ENCODE measurements at places on chromosomes 3 and 15. TPM values are rescaled to one million over a fixed set of nuclear protein-coding genes. Genes with fewer than 3 reads are reported as not detected.
A peak's percentile ranks its signal among the peaks of the same experiment; 100 is the strongest.

FRMD4B gene
- total RNA-seq = 0.72 TPM

GOLGA6L9 gene
- 1.8 TPM for total RNA-seq

CLRN1 gene
- total RNA-seq = not detected

DNA sequence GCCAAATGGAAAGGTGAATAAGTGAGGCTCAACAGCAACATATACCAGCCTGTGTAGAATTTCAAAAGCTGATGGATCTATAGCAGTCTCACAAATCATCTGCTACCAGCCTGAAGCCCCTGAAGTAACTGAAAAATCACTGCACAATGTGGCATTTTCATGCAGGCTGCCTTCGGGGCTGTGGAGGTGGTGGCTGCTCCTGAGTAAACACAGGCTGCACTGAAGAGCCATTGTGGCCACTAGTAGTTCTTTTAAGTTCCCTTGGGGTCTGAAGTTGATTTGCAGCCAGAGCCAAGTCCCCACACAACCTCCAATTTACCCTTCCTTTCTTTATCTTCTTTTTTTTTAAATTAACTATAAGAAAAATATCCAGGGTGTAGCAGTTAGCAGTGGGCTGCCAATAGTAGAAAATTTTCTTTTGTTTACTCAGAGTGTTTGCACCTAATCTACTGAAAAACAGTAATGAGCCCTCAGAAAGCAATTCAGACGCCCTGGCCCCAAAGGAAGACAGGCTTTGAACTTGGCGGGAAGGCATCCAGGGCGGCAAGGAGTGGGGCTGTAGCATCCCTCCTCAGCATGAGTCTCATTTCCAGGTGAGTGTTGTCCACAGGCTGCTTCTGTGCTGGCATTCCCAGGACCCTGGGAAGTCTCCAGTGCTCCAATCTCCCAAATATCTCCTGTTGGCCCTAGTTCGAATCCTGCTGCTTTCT lies 13.3 kb upstream of the SUSD5 start:
- no peak for DNase-seq

DNA sequence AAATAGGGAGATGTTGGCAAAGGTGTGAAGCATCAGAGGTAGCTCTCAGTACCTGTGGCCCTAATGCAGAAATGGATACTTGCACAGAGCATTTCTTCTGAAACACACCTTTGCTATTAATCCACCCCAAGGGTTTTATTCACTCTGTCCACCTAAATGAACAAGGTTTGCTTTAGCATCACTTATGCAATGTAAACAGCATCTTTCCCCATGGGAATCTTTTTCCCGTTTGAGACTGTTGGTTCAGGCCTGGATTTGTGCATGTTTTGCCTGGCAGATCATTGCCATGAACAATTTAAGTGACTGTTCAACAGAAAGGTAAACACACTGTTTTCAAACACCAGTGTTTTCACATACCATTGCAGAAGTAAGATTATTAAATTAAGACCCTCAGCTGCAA lies 508.3 kb downstream of the SOX2 start:
- no peak for DNase-seq

- DNase-seq = no peak
These were observed 5.4 kb upstream of the IGF2BP2 start for GRCh38 chr3:185830018-185830797.

- no peak for DNase-seq
These were observed 31.8 kb downstream of the PCSK6 start for GRCh38 chr15:101457696-101458095.

- DNase-seq = no peak
These were observed 72.9 kb downstream of the DAPK2 start for GRCh38 chr15:63973212-63974009.

GRCh38 chr15:52280326-52281084 lies 15.1 kb downstream of the MYO5C start:
- peak; percentile 63 for DNase-seq

DNA sequence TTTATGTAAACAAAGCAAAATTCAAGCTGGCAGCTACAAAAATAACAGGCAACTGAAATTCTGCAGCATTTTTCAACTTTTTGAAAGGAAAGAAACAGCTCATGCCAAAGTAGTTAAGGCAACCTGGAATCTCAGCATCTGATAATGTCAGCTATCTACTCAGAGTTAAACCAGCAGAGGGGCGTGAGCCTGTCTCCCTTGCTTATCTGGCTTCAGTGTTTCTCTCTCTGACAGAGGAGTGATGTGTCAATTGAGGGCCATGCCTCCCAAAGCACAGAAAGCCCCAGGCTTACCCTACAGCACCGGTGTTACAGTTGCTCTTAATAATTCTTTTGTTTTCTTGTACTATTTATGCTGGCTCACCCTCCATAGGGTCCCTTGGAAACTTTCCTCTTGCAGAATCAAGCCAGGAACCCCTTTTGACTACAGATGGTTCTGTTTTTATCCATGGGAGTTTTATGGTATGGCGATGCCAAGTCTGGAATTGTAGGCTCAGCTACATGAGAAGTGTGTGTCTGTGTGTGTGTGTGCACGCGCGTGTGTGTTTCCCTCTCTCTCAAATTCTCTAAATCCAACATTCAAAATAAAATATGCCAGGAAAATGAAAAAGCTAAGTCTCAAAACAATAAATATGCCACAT lies 7.3 kb downstream of the TMEM212 start:
- DNase-seq = no peak

- DNase-seq = peak; percentile 93
These were observed 2.3 kb downstream of the SETD5 start for GRCh38 chr3:9399746-9400145.

- no peak for DNase-seq
These were observed 433.5 kb downstream of the PLOD2 start for GRCh38 chr3:145727476-145727875.

- DNase-seq = no peak
These were observed 24.9 kb downstream of the ZMAT3 start for GRCh38 chr3:179046497-179047353.

DNA sequence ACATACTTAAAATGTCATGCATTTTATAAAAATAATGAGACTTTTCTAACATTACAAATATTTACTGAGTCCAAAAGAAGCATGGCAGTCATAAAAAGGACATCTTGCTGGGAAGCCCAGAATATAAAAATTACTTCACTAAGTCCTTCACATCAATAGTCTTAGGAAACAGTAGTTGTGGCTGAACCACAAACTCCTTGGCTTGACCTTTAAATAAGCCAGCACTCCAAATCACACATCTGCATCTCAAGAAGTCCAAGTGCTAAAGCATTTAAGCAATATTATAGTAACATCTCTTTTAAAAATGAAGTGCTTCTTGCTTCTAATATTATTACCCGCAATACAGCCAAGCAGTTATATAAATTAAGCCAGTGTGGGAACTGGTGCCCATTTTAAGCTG lies 8.8 kb downstream of the CCNL1 start:
- no peak for DNase-seq

DNA sequence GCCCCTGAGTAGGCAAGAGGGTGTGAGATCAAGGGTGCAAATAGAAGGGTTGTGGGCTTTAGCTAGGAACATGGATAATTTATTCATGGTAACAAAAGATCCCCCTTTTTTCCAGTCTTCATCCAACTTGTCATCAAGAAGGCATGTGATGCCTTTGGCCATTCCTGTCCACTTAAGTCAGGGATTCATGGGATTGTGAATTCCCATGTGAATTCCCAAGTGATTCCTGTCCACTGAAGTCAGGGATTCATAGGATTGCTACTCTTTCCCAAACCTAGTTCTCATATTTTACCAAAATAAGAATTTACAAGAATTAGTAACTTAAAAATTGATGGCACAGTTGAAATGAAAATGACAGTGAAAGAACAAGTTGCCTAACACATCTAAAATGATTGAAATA lies 40.8 kb downstream of the HMG20A start:
- no peak for DNase-seq

- no peak for DNase-seq
These were observed 740.5 kb downstream of the EPHA3 start for GRCh38 chr3:89847955-89848354.

DNA sequence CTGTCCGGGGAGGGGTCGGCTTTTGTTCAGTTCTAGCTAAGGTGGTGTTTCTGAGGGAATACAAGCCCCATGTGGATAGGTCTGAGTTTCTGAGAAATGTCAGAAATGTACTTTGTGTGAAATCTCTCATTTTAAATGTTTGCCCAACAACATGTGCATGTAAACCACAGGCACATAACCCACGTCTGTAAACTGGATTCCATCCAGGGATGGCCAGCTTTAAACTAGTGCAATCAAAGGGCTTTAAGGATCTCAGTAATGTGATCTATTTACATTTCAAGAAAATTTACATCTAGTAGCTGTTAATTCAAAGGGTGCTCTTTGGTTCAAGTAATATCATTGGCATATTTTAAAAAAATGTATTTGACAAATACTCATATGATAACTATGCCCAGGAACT lies 52.0 kb downstream of the POLR2M start:
- DNase-seq = no peak

- peak; percentile 73 for DNase-seq
These were observed 47.9 kb upstream of the TRAK1 start for GRCh38 chr3:42043099-42043813.
